ENCODE measurements at places on chromosomes 2 and 18.

DNA sequence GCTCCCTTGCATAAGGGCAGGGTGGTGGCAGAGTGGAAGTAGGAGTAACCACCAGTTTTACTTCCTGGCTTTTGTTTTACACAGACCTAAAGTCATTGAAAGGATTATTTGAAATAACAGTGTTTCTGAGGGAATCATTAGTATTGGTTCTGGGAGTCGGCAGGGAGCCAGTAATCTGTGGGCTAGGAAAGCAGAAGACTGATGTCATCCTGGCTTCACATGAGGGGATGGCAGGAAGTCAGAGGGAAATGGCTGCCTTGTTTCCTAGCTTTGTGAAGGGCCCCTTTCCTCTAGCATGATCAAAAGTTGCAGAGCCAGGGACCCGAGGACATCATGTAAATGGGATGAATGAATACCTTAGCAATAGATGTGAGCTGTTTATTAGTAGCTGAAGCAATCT lies 792.6 kb downstream of the CPS1 start:
- no peak for DNase-seq

DNA sequence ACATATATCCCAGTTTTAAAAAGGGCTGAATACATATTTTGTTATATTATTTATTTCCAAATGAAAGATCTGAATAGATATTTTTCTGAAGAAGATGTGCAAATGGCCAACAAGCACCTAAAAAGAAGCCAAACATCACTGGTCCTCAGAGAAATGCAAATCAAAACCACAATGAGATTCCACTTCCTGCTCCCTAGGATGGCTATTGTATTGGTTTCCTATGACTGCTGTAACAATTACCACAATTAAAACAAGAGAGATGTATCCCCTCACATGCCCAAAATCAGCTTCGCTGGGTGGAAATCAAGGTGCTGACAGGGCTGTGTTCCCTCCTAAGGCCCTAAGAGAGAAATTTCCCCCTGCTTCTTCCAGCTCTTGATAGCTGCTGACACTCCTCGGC lies 23.2 kb downstream of the ABCB11 start:
- DNase-seq, result no peak

DNA sequence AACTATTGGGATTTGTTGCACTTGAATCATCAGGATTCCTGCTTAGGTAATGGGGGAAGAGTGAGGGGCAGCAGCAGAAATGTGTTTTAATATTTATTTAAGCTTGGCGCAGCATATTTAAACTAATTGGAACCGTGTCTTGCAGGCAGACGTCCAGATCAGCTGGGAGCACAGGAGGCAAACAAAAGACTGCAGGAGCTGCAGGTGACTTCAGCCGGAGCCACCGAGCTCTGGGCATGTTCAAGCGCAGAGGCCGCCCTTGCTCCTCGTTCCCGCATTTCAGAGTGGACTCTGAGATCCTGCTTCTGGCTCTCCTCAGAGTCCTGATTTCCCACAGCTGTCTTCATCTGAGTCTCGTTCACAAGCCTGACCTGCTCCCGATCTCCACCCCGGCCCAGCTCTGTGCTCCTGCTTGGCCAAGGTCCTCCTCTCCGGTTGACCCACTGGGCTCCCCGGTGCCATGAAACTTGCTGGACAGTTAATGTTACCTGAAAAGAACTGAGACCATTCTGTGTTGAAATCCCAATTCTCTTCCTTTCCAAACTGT lies 475.5 kb downstream of the SOX11 start:
- DNase-seq, result no peak

DNA sequence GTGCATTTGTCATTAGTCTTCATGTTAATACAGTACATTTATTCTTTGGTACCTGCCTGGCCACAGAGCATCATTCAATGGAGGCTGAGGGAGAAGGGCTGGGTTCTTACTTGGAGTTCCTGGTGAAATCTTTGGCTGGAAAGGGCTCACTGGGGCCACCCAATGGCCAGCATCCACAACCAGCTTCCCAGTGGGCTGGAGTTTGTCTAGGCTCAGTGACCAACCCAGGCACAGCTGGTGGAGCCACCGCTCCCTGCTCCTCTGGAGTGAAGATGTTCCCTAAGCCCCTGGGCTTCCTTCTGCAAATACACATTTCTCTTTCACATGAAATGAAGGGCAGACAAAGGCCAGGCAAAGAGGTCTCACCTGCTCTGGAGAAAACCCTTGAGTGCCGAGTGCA lies 34.4 kb downstream of the EHD3 start:
- no peak for DNase-seq

DNA sequence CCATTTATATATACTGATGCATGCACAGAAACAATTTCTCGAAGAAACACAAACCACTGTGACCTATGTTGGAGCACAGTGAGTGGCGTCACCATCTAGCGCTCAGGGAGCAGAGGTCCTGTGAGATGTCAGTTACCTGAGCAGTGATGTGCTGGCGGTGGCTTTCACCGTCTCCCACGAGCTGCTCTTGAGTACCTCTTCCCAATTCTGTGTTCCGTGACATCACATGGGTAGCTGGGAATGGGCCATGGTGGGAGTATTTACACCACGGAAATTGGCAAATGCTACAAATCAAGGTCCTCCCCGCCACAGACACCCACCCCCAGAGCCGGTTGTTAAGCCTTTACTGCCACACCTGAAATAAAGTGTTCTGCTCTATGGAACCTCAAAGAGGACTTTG lies 24.4 kb downstream of the GBX2 start:
- no peak for DNase-seq

DNA sequence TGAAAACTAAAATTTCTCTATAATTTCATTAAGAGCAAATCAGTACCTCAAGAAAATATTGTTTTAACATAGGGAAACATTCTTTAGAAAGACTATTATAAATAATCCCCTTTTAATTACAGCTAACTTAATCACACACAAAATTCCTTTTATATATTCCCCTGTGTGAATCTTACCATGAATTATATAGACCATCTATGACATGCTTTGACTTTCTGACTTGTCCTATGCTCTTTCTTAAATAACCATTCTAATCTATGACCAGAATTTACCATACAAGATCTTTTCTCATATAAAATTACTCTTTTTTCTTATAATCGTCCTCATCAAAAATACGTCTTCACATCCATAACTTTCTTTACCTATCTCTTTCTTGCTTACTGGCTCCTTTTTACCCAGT lies 824.2 kb upstream of the FAM98A start:
- no peak for DNase-seq

GRCh38 chr2:4679391-4679790 lies 976.0 kb downstream of the DCDC2C start:
- no peak for DNase-seq

DNA sequence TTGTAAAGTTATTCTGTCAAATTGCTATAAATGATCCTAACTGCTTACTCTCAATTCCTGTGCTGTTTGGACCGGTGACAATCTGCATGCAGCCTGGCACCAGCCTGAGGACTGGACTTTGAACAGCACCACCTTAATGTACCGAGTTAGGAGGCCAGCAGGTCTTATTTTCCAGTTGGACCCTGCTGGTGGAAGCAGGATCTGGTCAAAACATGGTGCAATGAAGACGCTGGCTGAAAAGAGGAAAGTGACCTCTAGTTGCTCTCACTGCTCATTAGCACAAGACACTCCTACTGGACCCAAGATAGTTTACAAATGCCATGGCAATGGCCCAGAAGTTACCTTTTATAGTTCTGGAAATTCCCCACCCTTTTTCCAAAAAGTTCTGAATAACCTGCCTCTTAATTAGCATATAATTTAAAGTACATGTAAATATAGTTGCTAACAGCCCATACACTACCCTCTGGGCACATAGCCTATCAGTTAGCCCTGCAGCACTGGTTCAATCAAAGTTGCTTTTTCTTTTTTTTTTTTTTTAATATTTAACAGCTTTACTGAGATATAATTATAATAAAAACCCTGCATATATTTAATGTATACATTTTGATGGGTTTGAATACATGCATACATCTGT lies 35.8 kb downstream of the RBKS start:
- DNase-seq, result no peak

DNA sequence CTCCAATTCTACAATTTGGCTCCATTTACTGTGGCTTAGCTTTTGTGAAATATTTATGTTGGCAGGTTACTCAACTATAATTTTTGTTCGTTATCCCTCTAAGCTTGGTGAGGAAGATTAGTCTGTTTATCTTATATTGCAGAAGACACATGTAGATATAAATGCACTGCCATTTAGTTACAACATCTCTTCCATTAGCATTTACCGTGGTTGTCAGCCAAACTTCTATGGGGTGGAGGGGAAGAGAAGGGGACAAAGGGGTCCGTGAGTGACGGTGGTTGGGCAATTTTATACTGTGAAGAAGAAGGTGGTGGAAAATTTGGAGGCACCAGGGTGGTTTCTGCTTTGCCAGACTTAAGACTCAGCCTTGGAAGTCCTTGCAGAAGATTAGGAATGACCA lies 117.6 kb upstream of the CXCR4 start:
- no peak for DNase-seq

GRCh38 chr18:24432618-24433017 lies 6.1 kb downstream of the IMPACT start:
- no peak for DNase-seq

DNA sequence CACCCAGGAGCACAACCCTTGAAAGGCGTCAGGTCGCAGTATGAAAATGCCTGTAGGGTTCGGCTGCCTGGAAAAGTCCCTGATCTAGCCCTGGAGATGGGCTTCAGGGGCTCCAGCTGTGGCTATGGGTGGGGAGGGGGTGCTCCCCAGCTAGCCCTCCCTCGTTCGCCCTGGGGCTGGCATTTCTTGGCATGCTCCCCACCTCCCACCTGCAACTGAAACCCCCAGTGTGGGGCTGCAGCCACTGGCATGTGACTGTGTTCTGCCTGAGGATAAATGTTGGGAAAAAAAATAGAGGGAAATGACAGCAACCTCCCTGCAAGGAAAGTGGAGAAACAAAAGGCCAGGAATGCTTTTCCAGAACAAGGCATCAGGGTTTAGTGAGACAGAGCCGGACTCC lies 109.2 kb downstream of the COPS8 start:
- DNase-seq, result no peak

GRCh38 chr2:71937396-71937795 lies 210.3 kb downstream of the CYP26B1 start:
- no peak for DNase-seq

DNA sequence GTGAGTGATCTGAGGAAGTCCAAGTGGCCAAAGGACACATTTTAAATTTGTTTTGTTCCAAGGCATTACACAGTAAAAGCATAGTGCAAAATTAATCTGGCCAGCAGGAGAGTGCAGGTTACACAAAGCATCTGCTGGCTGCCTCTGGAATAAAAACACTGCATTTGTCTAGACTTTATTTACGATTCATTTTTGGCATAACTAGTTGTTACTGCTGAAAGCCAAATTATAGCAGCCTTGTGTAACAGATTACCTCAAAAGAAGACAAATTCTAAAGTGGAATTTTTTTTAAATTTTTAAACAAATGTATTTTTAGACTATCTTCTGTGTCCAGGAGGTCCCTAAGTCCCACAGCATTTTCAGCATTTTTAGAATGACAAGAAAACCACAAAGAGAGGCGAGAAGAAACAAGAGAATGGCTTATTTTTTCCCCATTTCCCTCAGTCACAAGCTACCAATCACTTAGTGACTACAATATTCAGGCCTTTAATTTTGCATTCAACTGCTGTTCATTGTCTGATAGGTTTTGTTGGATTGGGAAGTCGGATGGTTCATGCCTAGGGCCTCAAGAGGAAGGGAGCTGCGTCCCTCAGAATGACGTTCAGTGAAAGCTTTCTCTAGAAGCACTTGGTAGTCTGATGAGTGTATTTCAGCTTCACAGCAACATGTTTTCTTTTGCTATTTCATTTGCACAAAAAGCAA lies 46.0 kb downstream of the TMEFF2 start:
- no peak for DNase-seq

DNA sequence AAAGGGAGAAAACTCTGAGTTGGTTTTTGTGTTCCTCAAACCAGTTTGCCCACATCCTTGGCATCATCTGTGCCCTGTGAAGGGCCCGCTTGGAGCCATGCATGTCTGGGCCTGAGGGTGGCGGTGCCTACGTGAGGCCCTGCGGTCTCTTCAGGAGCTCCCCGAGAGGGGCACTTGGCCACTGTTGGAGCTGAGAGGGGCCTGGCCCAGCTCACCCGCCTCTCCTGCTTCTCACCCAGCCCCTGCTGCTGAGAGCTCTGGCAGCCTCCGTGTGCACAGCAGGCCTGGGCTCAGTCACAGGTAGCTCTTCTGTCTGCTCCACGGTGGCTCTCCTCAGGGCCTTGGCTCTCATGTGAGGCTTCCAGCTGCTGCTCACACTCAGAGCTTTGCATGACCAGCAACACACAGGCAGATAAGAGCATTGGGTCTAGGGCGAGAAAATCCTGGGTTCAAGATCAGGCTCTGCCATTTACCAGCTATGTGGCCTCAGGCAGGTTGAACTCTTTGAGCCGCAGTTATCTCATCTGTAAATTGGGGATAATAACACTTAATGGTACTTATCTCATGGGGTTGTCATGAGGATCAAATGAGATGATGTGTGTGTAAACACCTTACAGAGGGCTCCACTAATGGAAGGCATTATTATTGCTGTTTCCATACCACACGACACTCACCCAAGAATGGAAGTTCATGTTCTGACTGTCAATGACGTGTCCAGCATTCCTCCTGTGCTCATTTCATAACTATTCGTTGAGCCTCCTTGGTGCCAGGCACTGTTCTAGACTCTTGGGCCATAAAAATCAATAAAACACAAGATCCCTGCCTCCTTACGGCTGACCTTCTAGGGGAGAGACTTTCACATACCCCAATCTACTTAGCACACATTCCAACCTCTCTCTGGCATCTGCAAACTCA lies 41.6 kb upstream of the PLB1 start:
- no peak for DNase-seq

GRCh38 chr2:135637456-135638087 lies 104.1 kb upstream of the UBXN4 start:
- no peak for DNase-seq

DNA sequence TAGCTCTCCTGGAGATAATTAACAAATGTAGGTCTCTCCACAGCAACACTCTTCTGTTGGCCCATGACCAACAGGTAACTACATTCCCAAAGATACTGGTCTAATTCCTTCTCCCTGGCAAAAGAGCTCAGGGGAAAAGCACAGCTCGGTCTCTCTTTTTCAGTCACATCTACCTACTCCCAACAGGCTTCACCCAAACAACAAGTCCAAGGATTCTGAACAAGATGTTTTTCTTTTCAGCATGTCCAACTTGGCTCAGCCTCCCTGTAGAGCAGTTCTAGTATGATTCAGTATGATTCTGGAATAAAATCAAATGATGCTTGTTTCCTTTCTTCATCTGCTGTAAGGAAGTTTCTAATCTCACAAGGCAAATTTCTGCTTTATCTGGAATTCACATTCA lies 1704.8 kb upstream of the PIK3C3 start:
- DNase-seq, result no peak

GRCh38 chr2:119730671-119731177 lies 29.0 kb upstream of the PTPN4 start:
- no peak for DNase-seq

- no peak for DNase-seq
Observed at GRCh38 chr2:225196579-225196978, 154.3 kb upstream of the DOCK10 start.

GRCh38 chr2:166158546-166158945 lies 30.7 kb upstream of the SCN1A start:
- no peak for DNase-seq

GRCh38 chr2:231583982-231584381 lies 8.7 kb upstream of the TEX44 start:
- no peak for DNase-seq

- DNase-seq, result no peak
Observed at GRCh38 chr2:43305517-43305916, 79.1 kb upstream of the ZFP36L2 start.

All from activated CD8-positive, alpha-beta memory T cell treated with anti-CD3 and anti-CD28 coated beads for 1 hour (primary cell).